ENCODE measurements at places on chromosomes 11 and 22. TPM values are rescaled to one million over a fixed set of nuclear protein-coding genes. Genes with fewer than 3 reads are reported as not detected.

Gene SERHL2
- 3.0 TPM for total RNA-seq

Gene SPINDOC
- 20.3 TPM for total RNA-seq

Gene SLC43A3
- total RNA-seq: 95.6 TPM

Gene MPPED2
- 0.79 TPM for total RNA-seq

Gene CSNK2A3
- total RNA-seq: 3.2 TPM

Gene C11orf86
- not detected for total RNA-seq

All from left lung (tissue), 14 donors.